ENCODE measurements at places on chromosomes 7 and 10.

DNA sequence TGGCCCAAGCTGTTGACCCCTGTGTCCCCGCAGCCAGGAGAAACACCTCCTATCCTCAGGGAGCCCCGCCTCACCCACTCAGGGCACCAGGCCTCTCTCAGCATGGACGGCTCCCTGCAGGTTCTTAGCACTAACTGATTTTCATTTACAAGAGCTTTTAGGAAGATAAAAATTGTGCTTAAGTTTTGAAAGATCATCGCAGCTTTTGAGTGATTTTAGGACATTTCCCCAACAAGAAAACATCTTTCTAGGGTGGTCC is 22.1 kb downstream of the EBF3 start:
- DNase-seq, result no peak

GRCh38 chr10:133166828-133167692 is 7.0 kb downstream of the KNDC1 start:
- no peak for DNase-seq

DNA sequence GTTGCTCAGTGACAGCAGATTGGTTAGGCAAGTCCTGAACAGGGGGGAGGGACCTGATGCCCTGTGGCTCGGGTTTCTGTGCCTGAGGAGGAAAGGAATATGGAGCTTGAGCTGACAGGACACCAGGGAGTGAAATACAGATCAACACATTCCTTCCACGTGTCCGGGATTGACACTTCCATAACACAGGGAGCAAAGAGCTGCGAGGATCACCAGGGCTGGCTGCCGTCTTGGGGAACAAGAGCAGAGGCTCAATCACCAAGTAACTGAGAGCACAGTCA is 36.7 kb upstream of the EFCAB10 start:
- no peak for DNase-seq

DNA sequence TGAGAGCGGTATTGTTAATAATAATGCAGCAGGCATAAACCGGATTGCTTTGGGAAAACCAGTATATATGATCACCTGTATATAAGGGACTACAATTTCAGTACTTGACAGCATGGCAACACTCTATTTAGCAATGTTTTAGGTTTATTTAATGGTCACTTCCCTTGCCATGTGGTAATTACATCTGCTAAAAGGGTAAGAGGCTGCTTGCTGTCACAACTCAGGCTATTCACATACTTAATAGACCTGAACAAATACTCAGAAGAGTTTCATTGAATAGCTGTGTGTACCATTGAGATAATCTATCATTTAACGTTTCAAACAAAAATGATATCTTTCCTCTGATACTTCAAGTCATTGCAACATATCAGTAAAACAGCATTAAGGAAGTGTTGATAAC is 90.1 kb downstream of the PCDH15 start:
- DNase-seq, result no peak

DNA sequence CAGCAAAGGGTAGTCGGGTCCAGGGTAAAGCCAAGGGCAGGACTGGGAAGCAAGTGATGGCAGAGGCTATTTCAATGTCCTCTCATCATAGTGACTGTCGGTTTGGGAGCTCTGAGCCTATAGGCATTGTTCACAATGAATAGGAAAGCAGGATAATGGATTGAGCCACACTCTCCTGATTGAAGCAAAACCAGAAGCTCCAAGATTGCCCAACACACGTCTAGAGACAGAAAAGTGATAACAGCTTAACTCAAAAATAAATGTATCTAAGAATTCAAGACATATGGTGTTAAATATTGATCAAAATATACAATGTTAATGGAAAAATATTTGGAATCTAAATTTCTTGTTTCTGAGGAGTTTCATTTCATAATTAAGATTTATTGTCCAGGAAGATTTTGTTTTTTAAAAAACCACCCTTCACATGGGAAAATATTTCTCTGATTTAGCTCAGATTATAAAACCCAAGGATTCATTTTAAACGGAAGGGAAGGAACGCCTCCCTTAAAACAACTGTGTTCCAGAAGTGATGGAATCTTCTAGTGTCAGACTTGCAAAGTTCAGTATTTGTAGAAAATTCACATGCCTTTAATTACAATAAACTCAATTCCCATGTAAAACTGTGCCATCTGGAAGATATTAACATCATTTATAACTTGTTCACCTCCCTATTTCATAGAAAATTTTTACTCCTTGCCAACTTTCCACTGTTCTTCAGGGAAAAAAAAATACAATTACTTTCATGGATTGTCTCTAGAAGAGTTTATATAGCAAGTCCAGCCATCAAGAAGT is 54.5 kb downstream of the NRP1 start:
- DNase-seq, result no peak

- DNase-seq, result no peak
Measured at GRCh38 chr10:86130041-86130440, 236.6 kb downstream of the GRID1 start.

DNA sequence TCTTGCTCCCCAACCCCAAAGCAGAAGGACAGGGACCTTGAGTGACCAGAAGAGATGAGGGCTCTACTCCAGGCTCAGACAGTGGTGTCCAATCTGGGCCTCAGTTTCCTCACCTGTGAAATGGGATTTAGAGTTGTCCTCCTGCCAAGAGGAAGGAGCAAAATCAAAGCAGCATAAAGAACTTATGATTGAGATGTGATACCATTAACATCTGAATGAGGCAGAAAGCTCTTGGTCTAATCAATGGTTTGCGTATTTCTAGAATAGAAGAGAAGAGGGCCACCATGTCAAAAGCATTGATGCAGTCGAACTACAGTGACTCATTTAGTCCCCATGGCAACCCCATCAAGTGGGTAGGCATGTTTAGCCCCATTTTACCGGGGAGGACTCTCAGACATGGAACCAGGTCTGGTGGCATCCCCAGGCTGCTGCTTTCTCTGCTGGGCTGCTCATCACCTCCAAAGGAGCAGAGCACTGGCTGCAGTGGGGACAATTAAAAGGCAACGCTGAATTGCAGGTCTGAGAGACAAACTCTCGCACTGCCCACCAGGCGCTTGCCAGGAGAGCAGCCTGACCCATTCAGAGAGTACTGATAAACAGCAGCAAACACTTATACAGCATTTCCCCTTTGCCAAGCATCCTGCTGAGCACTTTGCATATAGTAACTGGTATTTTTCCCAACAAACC is 175.9 kb downstream of the NEURL1 start:
- no peak for DNase-seq

GRCh38 chr7:91812388-91812787 is 68.1 kb downstream of the MTERF1 start:
- DNase-seq, result no peak

DNA sequence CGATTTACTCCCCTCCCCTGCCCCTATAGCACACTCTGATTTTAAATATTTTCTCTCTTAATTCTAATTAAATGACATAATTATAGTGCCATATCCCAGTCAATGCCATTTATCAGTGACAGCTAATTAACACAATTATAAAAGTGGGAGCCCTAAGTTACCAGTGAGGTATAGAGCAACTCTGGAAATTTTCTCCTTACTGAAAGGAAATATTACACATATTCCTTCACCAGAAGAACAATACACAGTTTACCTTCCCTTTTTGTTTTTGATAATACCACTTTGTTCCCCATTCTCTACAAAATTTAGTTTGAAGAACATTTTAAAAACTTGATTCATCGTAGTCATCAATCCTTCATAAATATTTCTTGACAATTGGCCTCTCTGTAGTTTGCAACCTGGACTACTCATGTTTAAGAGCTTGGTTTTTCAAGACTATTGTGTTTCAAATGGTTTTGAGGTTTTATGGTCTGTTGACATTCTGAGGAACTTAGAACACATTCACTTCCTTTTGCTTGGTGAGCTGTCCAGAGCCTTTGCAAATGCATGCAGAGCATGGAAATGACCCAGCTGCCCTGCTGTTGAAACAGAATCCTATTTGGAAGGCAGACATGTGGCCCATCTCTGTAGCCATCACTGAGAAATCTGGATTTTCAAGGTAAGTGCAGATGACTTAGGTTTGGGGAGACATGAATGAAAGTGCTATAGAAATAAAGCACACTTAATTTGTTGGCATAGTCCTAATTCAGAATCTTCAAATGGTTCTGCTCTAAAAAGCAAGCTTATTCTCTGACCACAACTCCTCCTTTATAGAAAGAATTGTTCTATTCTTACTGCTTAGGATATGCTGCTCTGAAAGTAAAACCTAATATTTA is at the start of gene GPR141:
Gene GPR141 (plus strand): TSS at position 521 of the 875 bp plus-strand sequence. CDS start 56,628 bp downstream, outside the sequence.
- DNase-seq, result no peak

- DNase-seq, result no peak
Measured at GRCh38 chr7:112254156-112254555, 47.7 kb downstream of the ZNF277 start.

GRCh38 chr7:116365797-116366196 is 133.7 kb upstream of the CAV2 start:
- no peak for DNase-seq
